Endodermal cell (in vitro differentiated cells): ENCODE measurements at places on chromosomes 2 and 18. TPM values are rescaled to one million over a fixed set of nuclear protein-coding genes. Genes with fewer than 3 reads are reported as not detected.

Gene TUBA3E
- not detected in 3 replicates for total RNA-seq

DNA sequence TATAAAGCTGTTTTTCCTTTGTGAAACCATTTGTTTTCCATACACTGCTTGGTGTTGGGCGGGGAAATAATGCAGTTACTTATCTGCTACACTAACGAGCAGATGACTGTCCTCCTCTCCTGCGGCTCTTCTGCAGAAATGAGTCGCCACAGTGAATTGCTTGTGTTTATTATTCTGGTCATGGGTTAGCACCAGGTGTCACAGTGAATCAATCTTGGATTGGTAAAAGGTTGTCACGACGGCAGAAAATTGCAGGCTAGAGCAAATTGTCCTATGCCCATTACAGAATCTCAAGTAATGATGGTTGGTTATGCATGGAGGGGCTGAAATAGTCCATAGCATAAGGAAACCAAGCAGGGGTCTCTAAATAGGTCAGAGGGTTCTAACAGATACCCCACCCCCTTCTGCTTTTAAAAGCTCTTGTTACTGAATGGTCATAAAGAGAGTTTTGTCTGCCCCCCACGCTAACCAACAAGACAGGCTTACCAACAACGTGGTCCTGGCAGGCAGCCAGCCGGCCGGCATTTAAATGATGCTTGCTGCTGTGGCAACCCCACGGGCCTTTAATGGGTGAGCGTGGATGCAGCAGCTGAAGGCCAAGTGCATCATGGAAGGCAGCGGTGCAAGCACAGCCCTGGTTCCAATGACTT is 29.5 kb downstream of the RAB31 start:
- no peak for DNase-seq

- DNase-seq: no peak
Measured at GRCh38 chr2:11814979-11815510, 68.6 kb downstream of the LPIN1 start.

Gene UGT1A4
- not detected in 3 replicates for total RNA-seq

DNA sequence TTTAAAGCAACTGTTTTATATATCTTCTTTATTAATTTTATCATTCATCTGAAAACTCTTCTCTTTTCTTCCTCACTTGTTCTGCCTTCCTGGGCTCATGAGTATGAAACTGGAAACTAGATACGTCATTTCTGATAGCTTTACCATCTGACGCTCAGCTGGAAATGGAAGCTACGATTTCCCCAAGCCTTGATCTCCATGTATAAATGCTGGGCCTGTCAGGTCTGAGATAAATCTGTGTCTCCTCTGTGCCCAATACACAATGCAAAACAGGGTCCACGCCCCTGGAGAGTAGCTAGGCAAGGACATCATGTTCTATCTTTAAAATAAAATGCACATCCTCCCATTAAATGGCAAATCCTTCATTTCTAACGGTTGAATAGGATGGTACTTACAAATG is 238.4 kb downstream of the AFF3 start:
- no peak for DNase-seq

Gene COL3A1
- total RNA-seq: not detected in 2 replicates

Gene LIMS3
- 0.72 and 1.4 TPM in 2 replicates for total RNA-seq

Gene LRRTM4
- total RNA-seq: 4.2 to 7.5 TPM (median 7.0 TPM) in 3 replicates

- peak; percentile 69 for DNase-seq
Measured at GRCh38 chr2:219562049-219563020, 9.0 kb downstream of the OBSL1 start.

Gene AMER3
- 0.91 to 1.1 TPM in 2 of 3 replicates, not detected in the other for total RNA-seq

- DNase-seq: no peak
Measured at GRCh38 chr2:168583064-168583709, 127.1 kb downstream of the CERS6 start.

DNA sequence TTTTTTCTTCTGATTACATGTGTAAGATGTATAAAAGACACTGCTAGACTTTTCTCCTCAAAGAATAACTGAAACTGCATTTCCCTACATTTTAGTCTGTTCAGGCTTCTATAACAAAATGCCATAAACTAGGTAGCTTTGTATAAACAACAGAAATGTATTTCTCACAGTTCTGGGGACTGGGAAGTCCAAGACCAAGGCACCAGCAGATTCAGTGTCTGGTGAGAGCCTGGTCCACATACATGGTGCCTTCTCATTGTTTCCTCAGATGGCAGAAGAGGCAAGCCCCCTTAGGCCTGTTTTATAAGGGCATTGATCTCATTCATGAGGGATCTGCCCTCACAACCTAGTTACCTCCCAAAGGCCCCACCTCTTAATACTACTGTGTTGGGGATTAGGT is 71.5 kb downstream of the MAPRE2 start:
- no peak for DNase-seq

Gene MYO1B
- 154 to 225 TPM (median 162 TPM) in 3 replicates for total RNA-seq

Gene ERBB4
- 154 to 486 TPM (median 166 TPM) in 3 replicates for total RNA-seq

DNA sequence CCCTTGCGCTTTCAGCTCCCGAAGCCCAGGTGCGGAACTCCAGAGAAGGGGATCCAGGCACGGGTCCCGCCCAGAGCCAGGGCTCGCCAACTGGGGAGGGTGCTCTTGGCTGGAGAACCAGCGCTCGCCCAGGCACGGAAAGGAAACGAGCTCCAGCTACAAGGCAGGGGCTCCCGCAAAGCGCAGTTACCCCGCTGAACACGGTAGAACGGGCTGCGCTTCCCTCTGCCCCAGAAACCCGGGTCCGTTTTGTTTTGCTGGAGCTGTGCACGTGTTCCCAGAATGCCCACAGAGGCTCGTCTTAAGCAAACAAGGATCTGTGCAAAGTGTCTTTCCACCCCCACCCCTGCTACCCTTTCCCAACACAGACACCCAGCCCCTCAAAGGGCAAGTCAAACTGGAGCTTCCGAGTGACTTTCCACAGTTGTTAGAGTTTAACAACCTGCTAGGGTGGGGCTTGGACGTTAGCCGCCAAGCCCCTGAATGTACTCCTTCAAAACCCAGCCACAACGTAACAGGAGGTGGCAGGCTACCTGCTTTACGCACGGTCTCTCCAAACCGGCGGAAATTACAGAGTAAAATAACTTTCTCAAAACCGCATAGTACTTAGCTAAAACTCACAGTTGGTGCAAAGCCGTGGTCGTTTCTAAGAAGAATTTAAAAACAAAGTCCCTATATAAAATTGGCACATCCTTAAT is 775 bp downstream of the RNF125 start:
- peak; percentile 78 for DNase-seq

DNA sequence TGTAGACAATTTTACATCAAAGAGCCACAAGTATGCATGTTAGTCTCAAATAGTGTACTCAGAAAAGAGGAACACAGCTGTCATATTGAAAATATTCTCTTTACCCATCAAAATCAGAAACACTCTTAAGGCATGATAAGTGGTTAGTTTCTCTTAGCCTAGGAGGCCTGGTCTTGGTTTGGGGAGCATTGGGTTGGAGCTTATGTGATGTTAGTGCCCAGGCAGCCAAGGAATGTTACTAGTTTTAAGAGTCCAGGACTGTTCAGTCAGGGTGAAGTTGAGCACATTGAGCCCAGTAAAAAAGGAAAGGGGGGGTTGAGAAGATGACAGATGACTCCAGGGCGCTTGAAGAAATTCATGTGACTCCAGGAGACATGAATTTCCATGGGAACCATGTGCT is 340.6 kb downstream of the HRH4 start:
- no peak for DNase-seq

DNA sequence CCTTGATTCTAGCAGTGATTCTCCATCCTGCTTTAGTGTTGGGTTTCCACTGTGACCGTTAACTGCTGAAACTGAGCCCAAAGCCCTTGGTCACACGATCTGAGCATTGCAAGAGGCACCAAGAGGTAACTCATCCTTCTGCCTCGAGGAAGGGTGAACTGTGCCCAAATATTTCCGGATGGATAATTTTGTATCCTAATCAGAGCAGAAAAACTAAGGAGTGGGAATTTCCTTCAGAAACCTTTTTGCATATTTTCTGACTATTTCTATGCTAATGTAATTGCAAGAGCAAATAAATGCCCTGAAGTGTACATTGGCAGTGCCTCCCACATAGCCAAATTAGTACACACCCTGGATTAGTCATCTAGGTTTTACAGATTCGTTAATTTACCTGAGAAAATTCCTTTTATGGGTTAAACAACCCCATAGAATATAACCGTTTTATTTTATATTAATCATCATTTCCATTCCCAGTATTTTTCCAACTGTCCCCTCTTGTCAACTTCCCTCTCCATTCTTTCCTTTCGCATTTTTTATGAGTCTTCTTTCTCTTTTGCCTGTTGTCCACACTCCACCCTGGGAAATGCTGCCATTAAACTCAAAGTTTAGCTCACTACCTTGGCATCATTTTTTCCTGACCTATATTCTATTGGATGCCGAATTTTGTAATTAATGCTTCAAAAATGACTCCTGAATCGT is 31.7 kb upstream of the COBLL1 start:
- no peak for DNase-seq

Gene UBE2E3
- total RNA-seq: 84.2 and 86.0 TPM in 2 replicates

GRCh38 chr2:238320648-238321281 is 447 bp downstream of the TRAF3IP1 start:
- peak; percentile 65 for DNase-seq

Gene PKDCC
- 85.3 and 86.8 TPM in 2 replicates for total RNA-seq

- no peak for DNase-seq
Measured at GRCh38 chr2:216420367-216421101, 8.2 kb downstream of the SMARCAL1 start.

Gene ALPI
- total RNA-seq: not detected in 3 replicates

DNA sequence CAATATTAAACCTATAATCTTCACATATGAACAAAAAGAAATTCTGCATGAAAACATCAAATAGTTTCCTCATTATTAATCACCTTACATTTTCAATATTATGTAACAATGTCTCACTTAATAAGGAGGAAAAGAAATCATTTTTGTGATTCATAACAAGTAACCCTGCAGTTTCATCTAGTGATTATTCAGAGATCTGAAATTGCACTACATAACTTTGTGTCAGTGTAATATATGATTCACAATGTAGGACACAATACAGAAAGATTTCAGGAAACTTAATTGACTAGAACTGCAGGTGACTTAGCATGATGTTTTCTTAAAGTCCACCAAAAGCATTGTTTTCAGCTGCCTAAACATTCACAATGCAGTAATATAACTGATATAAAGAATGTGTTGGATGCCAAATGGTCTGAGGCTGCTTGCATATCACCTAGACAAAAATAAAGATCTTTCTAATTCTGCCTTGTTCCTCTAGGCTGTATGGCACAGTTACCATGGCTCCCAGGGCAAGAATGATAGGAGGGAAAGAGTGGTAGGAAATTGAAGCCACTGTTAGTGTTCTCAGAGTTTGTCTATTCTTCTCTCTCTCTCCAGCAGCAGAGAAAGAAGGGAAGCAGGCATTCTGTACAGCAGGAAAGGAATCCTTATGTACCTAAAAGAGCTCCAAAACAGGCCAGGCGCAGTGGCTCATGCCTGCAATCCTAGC is 366.6 kb downstream of the FSIP2 start:
- no peak for DNase-seq

Gene IL36RN
- not detected in 2 replicates for total RNA-seq

GRCh38 chr18:79405019-79405780 is 9.5 kb downstream of the NFATC1 start:
- DNase-seq: no peak

Gene GAREM1
- total RNA-seq: 6.3 to 9.4 TPM (median 9.0 TPM) in 3 replicates

DNA sequence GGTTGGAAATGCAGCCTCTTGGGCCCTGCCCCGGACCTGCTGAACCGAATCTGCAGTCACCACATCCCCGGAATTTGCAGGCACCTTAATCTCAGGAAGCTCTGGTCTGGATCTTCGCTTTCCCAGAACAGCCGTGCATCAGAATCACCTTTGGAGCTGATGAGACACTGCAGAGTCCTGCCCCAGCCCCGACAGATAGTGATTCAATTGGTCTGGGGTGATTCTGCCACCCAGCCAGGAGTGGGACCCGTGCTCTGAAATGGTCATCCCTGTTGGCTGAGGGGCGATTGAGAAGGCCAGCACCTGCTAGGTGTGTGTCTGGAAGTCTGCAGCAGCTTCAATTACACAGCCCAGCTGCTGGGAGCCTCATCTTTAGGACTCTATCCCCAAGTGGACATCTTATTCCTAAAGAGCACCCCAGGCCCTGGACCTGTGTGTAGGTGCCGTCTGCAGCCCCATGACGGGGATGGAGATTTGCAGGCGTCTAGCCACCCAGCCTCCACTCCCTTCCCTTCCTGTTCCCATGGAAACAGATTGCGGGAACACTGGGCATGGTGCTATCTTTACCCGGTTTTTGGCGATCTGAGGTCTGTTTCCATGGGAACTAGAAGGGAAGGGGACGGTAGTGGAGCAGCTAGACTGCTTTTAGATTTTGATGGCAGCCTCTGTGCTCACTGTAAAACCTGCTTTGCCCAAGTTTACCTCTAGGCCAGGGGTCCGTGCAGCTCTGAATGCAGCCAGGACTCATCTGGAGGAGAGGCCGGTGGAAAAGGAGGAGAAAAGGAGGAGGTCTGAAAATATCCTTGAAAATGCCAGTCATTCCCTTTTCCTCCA is 156.1 kb downstream of the LDLRAD4 start:
- DNase-seq: peak; percentile 47

Gene RABL2A
- total RNA-seq: 27.3 to 33.5 TPM (median 32.0 TPM) in 3 replicates

- peak; percentile 82 for DNase-seq
Measured at GRCh38 chr2:188303363-188304031, 11.8 kb downstream of the GULP1 start.

Gene PTPRN
- total RNA-seq: 0.44 to 1.5 TPM (median 0.84 TPM) in 3 replicates

GRCh38 chr2:53752385-53752784 is 15.2 kb upstream of the CHAC2 start:
- no peak for DNase-seq

GRCh38 chr2:15788830-15789229 is 151.5 kb upstream of the MYCN start:
- no peak for DNase-seq

DNA sequence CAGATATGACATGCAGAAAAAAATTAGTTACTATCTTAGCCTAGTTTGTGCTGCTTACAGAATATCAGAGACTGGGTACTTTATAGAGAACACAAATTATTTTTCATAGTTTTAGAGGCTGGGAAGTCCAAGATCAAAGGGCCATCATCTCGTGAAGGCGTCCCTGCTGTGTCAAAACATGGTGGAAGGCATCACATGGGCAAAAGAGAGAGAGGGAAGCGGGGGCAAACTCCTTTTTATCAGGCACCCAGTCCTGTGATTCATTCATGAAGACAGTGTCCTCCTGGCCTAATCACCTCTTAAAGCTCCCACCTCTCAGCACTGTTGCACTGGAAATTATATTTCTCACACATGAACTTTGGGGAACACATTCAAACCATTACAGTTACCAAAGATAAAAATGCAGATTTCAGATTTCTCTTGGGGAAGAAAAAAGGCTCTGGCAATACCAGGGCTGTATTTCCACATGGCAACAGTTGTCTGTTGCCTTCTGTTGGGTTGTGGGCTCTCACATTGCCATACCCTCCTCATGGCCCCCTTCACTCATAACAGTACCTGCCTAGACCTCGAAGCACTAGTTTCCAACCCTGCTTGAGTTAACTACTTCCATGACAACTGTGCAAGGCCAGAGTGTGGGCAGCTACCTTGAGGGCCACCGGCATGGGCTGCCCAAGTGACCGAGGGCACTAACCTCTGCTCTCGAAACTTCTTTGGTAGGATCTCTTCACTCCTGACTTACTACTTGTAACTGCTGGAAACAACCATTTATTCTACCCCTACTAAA is 2.7 kb upstream of the ACTR3 start:
- DNase-seq: no peak
